ENCODE measurements at places on chromosomes 2 and 18.

GRCh38 chr2:149420053-149420963, 89.9 kb downstream of the LYPD6 start:
- DNase-seq = no peak

DNA sequence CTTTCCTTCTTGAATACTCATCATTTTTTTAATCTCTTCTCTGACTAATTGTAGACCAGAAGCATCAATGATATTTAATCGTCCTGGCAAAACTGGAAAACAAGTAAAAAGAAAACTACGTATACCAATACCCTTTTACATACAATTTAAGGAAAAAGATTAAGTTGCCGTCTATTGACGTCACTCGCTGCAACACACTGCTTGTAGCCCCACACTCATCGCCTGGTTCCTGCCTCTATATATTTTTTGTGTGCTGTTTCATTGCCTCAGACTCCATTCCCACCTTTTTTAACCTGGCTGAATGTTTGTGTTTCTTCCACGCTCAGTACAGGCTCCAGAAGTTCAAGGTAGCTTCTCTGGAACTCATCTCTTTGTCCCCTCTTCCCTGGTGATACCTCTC, 536.2 kb downstream of the METTL4 start:
- no peak for DNase-seq

GRCh38 chr2:177169810-177170514, 42.6 kb upstream of the HNRNPA3 start:
- DNase-seq = no peak

DNA sequence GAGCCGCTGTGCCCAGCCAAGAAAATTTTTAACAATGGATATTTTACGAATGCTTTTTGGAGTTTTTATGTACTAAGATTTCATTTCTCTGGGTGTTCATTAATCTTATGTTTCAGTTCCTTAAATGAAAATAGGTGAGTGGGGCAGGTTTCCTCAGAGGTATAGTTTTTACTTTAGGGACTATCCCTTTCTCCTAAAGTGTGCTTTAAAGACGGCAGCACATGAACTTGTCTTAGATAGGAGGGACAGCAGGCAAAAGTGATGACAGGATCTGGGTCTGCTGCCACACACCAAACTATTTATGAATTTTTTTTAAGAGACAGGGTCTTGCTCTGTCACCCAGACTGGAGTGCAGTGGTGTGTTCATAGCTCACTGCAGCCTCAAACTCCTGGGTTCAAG, 8.0 kb upstream of the REL start:
- no peak for DNase-seq

DNA sequence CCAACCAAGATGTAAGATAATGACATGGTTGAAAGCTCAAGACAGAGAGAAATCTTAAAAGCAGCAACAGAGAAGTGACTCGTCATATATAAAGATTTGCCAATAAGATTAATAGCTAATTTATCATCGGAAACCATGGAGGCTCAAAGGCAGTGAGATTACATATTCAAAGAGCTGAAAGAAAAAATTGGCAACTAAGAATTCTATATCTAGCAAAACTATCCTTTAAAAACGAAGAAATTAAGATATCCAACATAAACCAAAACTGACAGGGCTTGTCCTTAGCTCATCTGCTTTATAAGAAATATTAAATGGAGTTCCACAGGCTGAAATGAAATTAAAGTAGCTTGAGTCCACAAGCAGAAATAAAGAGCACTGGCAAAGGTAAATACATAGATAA, 236.6 kb downstream of the ANAPC1 start:
- DNase-seq = no peak

- DNase-seq = no peak
Observed at GRCh38 chr2:8154270-8154669, 527.6 kb upstream of the ID2 start.

DNA sequence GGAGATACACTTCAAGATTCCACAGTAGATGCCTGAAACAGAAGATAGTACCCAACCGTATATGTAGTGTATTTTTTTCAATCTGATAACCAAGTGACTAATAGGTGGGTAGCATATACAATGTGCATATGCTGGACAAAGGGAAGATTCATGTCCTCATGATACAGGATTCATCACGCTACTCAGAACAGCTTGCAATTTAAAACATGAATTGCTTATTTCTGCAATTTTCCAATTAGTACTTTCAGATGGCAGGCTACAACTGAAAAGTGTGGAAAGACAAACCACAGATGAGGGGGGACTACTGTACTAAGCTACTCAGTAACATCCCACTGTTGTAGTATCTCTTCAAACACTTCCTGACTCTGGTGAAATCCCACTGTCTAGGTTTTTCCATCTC, 3.7 kb downstream of the IER3IP1 start:
- no peak for DNase-seq

GRCh38 chr18:22643731-22644130, 226.0 kb upstream of the CTAGE1 start:
- no peak for DNase-seq

- no peak for DNase-seq
Observed at GRCh38 chr2:30503007-30503694, 56.1 kb downstream of the LCLAT1 start.

DNA sequence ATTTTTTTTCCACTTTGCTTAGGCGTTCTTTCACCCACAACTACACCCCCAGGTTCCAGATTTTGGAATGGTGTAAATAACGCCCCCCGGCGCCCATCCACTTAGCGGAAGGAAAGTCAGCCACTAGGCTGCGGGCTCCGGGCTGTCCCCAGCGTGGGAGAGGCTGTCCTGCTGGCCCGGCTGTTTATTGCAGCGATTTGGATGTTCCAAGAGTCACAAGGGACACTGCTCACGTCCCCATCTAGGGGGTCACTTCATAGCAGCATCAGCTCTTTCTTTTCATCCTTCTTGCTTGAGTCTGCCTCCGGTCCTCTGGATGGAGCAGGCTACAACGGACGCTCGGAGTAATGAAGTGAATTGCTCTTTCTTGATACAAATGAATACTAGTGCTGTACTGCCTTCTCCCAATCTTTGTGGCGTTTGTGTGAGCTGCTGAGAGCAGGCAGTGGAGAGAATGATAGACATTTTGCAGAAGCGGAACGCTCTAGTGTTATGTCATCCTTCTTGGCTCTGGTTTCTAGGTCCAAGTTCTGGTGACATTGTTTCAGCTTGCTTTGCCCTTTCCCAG, 50.7 kb upstream of the PAIP2B start:
- DNase-seq = peak; percentile 11

- no peak for DNase-seq
Observed at GRCh38 chr2:105567996-105568494, 169.2 kb upstream of the FHL2 start.

DNA sequence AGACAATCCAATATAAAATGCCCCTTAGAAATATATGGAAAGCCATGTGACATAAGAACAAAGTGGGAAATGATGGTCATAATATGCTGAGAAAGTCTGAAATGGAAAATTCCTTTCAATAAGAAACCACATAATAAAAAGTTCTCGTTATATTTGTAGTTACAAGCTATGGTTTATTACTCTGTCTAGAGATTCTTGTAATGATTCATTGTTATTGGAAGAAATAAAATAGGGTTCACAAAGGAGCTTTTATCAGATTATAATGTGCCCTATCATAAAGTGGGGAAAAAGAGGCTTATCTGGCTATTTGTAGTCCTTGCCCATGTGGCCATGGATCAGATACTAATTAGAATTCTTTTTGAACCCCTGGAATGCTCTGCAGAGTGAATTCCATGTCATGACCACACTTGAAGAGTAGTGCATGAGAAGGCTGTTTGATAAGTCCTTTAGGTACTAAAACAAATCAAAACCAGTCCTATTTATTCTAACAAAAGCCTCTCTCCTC, 420.7 kb upstream of the NRP2 start:
- no peak for DNase-seq

GRCh38 chr2:100968146-100969145, 33.6 kb upstream of the RPL31 start:
- no peak for DNase-seq

DNA sequence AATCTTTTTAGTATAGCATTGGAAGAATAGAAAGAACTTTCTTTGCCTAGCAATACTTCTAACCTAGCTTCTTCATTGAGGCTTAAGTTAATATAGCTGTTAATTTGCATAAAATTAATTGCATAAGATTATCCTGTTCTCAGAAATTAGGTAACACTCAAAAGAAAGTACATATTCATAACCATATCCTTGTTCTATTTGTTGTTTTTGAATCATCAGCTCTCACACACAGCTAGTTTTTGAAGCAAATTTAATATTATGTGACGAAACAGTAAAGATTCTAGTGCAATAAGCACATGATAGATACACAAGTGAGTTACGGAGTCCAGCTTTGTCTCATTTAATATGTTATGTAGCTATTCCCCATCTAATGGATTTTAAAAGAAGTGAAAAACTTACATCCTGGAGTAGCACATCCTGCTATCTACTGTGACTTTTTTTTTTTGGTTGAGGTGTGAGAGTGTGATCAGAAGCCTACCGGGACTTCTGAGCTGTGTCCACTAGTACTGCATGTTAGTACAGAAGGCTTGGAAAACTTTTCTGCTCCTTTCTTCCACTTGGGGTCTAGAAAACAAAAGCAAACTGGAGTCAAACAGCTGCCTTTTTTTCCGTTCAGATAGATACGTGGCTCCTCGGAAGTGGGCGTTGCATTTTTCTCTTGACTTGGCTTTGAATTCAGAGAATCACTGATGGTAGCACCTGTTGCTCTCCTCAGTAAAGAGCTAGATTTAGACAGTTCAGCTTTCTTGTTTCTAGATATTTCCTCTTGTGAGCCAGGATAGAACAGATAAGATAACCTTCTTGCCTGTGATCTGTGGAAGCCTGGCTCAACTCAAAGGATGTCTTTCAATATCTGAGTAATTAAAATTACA, 27.2 kb downstream of the KDM3A start:
- DNase-seq = no peak

DNA sequence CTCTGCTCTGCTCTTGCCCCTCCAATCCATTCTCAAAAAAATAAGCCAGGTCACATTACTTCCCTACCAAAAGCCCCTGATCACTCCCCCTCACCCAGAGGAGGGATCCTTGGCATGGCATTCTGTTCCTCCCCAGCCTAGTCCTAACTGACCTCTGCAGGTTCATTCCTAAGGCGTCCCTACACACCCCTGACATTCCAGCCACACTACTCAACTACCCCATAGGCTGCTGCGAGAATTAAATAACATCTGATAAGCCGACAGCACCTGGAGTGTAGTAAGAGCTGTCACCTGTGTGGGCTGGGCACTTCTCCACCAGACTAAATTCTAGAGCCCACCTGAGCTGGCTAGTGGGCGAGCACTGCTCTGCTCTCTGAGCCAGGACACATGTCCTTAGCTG, 44.7 kb upstream of the SLC1A4 start:
- DNase-seq = no peak

GRCh38 chr2:219234331-219234730, 4.7 kb downstream of the ANKZF1 start:
- no peak for DNase-seq

DNA sequence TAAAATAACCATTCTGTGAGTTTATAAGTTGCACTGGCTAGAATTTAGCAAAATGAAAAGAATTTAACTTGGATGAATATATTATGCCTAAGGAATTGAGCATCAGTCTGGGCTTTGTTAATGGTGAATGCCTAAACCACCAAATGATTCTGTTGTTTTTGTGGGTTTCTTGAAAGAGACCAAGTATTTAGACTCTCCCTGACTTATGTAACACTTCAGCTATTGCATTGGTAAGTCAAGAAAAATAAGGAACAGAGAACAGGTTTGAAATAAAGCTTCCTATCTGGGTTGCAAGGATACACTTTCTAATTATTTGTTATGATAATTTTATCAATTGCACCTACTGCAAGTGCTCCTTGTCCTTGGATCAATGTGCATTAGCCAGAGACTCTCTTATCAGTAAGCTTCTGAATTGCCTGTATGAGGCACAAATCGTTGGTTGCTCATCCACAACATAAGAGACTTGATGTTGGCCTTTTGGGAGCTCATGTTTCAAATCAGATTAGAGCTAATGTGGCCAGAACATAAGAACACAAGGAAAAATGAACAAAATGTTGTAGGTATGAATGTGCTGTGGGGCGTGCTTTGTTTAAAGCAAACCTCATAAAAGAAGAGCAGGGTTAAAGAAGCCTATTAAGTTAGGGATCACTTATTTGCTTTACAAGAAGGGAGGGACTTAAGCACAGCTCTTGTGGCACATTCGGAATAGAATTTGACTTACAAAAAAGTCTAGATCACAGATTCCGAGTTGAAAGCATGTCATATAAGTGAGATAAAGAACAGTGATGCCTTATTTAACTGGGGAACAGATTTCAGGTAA, 37.2 kb downstream of the PRKCE start:
- no peak for DNase-seq

DNA sequence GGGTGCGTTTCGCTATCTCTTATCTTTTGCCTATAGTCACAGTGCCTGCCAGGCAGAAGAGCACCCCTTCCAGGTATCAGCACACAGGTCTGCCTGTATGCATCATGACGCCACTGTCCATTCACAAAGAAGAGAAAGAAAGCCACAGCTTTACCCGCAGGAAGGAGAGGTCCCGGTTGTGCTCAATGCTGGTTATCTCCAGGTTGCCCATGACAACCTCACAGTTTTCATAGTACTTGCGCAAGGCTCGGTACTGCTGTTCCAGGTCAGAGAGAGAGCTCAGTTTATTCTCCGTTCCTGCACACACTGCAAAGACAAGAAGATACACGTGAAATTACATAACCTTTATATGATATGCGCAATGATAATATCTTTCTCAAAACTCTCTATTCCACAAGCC, 414.0 kb downstream of the ERBB4 start:
- no peak for DNase-seq

DNA sequence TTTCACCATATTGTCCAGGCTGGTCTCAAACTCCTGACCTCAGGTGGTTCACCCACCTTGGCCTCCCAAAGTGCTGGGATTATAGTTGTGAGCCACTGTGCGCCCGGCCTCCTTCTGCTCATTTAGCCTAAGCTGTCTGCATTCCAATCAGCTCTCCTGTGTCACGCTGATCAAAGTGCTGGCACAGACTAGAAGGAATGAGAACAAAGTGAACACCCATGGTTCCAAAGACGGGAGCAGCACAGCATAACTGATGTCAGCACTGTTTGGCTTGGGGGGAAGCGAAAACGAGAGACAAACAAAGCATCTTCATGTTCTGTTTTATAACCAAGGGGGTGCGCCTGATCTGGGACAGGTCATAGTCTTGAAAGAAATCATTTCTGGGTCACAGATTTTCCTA, 43.3 kb downstream of the DIPK1C start:
- no peak for DNase-seq

- DNase-seq = no peak
Observed at GRCh38 chr2:205758051-205758450, 75.8 kb downstream of the NRP2 start.

GRCh38 chr2:178109813-178110212, 2.4 kb upstream of the RBM45 start:
- no peak for DNase-seq

- DNase-seq = no peak
Observed at GRCh38 chr2:143229952-143230351, 100.7 kb downstream of the ARHGAP15 start.

- DNase-seq = no peak
Observed at GRCh38 chr2:172096626-172097547, 5.8 kb downstream of the DLX2 start.

GRCh38 chr2:237912271-237913192, 53.1 kb downstream of the RAMP1 start:
- no peak for DNase-seq

GRCh38 chr2:201176081-201176481, 6.9 kb upstream of the CASP10 start:
- no peak for DNase-seq

GRCh38 chr2:111117598-111118480, 2.9 kb upstream of the BCL2L11 start:
- DNase-seq = no peak

GRCh38 chr2:54520687-54521086, 64.6 kb downstream of the SPTBN1 start:
- DNase-seq = no peak
